ENCODE measurements at places on chromosomes 6 and 20.

DNA sequence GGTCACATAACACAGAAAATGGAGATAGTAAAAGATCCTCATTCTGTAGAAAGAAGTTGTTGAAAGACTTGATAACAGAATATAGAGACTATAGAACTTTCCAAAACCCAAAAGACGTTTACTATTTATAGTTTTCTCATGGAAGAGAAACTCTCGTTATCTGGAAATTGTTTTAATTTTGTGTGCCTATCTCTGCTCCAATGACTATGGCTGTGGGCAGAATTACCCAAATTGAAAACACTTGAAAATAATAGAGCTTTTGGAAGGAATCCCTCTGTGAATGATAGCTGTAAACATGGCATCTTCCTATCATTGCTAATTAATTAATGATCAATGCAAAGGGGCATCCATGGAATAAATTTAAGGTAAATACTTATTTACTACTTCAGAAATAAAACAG is at the start of gene DEFB114:
Gene DEFB114, minus strand, starts transcription at position 101 of the 400 bp plus-strand sequence. Its CDS starts 59 bp downstream, at position 42.
- DNase-seq, result no peak

DNA sequence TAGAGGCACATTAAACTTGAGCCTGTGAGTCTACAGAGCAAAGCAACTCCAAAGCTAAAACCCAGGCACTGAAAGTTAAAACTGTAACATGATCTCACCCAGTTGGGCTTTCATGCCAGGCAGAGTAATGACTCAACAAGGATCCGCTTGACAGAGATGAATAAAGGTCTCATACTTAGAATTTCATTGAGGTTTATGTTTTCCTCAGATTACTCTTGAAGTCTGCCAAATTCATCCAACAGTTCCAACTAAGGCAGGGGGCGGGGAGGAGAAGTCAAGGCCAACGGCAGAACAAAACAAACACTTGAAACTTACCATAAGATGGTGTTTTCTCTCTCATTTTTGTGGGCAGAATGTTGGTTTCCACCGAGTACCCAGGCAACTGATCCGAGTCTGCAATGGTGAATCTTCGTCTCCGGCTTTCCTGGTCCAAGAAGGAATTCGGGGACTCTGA is 54.0 kb upstream of the IPCEF1 start:
- peak; percentile 61 for DNase-seq

DNA sequence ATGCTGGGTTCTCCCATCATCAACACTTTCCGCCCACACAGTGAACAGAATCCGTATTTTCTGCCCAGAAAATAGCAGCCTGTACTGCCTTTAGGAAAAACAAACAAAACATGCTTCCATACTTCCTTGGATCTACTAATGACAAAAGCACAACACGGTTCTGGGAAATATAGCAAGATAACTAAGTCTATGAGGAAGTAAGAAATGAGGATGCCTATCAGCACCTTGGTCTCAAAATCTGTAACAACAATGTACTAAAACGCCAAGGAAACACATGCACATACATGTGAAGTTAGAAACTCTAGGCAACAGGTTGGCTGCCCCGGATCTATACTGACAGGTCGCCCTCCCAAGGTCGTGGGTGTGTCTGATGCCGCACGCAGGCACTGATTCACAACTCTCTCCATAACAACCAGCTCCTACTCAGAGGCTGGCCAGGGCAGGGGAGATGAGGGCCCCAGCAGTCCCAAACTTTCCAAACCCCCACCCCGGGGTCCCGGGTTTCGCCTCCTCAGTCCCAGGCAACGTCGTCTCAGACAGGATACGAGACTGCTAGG is 710 bp downstream of the BTBD9 start:
- DNase-seq, result peak; percentile 78

- DNase-seq, result no peak
These were observed 31.0 kb downstream of the THEMIS start for GRCh38 chr6:127869772-127870404.

GRCh38 chr6:12137480-12137879 is 125.4 kb downstream of the HIVEP1 start:
- DNase-seq, result no peak

GRCh38 chr6:161301338-161301737 is 27.5 kb upstream of the AGPAT4 start:
- no peak for DNase-seq

DNA sequence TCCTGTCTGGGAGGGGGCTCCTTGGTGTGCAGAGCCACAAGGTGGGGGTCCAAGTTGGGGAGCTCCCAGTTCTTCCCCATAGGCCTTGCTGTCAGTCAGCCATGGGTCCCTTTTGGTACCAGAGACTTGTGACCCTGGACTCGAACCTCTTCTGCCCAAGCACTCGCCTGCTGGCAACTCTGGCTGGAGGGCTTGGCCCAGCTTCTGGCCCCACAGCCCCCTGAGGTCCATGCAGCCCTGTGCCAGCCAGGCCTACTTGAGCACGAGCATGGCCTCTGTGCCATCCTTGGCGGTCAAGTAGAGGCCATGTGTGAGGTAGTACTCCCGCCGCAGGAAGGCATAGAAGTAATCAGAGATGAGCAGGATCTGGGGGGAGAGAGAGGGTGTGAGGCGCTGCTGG is 2.1 kb downstream of the MAP1LC3A start:
- no peak for DNase-seq

DNA sequence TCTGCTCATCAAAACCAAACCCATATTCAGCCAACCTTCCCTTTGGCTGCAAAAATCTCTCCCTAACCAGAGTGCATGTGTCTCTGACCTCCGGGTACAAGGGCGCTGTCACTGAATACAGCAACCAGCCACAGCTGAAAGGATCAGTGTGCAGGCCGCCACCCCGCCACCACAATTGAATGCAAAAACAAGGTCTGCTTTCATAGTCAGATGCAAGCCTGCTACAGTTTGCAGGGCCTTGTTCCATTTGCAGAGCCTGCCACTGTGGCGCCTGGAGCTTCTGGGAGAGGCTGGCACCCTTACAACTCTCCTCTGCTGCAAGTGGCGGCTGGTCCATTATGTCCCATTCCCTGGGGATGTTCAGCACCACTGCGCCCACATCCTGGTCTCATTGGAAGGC is 23.5 kb downstream of the MDGA1 start:
- no peak for DNase-seq

DNA sequence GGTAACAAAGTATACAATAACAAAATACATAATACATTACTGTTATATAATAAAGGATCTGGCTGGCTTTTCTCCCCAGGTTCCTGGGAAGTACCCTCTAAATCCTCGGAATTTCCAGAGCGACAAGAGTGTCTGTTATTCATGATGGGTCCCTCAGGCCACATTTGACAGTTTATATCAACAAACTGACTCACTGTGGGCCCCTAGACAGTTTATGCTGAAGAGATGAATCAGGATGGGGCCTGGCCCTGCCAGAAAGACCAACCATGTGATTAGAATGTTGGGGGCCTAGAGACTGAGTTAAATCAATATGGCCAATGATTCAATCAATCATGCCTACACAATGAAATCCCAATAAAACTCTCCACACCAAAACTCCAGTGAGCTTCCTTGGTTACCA is 13.5 kb downstream of the USP45 start:
- DNase-seq, result no peak

DNA sequence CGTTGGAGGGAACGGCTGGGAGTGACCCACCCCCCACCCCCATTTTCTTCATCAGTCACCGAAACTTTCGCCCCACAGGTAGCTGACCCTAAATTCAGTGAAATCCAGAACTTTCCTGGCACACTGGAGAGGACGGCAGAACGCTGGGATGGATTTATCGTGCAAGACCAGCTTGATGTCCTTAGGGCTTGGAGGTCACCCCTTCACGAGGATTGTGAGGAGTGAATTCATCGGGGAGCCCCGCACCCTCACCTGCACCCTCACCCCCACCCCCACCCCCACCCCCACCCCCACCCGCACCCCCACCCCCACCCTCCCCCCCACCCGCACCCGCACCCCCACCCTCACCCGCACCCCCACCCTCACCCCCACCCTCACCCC is 13.3 kb upstream of the TCFL5 start:
- DNase-seq, result no peak

DNA sequence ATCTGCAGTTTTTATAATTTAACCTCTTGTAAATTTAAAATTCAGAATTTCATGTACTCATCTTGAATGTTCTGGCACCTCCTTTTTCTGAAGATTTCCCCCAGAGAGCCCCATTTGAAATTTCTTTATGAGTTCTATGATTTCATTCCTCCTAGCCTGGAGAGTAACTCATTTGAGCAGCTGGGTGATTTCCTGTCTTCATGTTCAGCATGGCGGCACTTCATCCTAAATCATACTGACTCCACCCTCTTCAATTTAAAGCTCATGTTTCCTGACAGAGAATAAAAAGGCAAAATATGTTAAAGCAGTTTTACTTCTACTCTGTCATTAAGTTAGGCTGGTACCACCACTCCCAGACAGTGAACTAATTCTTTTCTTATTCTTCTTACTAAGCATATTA is 250.9 kb upstream of the POU3F2 start:
- no peak for DNase-seq

DNA sequence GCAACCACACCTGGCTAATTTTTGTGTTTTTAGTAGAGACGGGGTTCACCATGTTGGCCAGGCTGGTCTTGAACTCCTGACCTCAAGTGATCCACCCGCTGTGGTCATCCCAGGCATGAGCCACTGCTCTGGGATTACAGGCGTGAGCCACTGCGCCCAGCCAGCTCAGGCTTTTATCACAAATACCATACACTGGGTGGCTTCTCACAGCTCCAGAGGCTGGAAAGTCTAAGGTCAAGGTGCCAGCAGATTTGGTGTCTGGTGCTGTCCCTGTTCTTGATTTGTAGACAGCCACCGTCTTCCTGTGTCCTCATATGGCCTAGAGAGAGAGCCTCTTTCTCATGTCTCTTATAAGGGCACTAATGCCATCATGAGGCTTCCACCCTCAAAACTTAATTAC is 25.9 kb downstream of the SHLD1 start:
- no peak for DNase-seq

DNA sequence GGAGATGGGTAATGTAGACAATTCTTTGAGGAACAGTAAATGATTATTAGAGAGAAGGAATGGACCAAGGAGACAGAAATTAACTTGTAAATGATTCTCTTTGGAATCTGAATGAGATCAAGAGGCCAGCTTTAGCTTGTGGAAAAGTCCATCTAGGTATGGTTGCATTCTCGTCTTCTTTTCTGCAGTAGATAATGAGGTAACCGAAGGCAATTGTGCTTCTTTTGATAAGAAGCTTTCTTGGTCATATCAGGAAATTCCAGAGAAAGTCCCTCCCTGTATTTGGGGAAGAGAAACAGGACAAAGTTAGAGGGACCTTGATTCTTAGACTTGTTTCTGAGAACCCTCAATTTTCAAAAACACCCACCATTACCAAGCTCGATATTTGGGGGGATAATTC is 109.1 kb upstream of the PRSS16 start:
- DNase-seq, result no peak

DNA sequence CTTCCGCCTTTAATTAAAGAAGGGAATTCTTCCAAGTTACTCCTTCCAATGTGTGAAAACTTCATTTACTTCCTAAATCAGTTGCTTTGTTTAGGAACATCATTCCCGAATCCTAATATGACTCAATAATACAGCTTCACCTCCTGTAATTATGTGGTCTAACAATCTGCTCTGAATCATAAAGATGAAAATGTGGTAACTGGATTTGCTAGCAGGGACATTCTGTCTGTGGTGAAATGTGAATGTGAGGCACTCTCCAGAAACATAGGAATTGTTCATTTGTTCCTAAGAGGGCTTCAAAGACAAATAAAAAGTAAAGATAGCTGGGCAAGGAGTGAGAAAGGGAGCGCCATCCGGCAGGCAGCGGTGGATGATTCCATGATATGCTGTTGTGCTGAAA is 678.1 kb downstream of the KIF16B start:
- no peak for DNase-seq

GRCh38 chr6:169957351-169957963 is 206.0 kb downstream of the ERMARD start:
- no peak for DNase-seq

DNA sequence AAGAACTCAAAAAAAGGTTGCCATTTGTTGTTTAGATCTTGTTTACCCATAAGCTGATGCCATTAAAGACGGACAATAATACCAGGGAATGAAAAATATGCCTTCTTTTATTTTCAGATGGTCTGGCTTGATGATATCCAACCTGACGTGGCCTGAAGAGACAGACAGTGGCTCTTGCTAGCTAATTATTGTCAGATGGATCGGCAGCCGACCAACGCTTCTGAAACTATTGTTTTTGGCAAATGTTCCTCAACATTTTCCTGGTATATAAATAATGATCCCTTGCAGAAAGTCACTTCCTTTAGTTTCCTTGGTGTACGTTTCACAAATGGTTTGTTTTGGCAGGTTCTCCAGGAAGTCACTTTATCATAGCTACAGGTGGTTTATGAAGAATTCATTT is 290.9 kb upstream of the TSHZ2 start:
- DNase-seq, result no peak

- DNase-seq, result no peak
These were observed 10.2 kb downstream of the BTN3A1 start for GRCh38 chr6:26412228-26412627.

GRCh38 chr6:36075656-36076055 is 48.0 kb downstream of the MAPK14 start:
- peak; percentile 60 for DNase-seq

DNA sequence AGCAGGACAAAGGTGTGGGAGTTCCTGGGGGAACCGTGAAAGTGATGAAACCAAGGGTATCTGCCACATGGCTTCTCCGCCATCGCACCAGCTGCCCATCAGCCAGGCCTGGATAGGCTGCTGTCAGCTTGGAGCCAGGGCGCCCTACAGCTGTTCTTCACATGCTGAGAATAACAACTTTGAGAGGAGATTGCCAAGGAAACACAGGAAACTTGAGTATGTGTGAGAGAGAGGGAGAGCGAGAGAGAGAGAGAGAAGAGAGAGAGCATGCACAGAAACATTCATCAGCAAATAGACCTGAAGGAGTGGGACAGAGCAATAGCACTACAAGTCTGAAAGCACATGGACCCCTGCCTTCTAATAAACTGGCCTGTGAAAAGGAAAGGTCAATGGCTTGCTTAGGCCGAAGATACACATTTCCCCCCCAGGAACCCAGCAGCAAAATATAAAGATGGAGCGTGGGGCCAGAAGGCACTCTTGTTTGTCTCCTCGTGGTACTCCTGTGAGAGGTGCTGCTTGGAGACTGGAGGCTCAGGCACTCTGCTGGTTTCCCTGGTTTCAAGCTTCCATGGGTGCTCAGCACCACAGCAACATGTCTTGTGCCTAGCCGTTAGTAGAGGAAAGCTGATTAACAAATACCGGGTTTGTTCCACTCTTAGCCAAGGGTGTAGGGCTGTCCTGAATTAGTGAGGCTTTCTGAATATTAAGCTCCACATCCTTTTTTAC is 53.0 kb downstream of the SNAP25 start:
- DNase-seq, result no peak

DNA sequence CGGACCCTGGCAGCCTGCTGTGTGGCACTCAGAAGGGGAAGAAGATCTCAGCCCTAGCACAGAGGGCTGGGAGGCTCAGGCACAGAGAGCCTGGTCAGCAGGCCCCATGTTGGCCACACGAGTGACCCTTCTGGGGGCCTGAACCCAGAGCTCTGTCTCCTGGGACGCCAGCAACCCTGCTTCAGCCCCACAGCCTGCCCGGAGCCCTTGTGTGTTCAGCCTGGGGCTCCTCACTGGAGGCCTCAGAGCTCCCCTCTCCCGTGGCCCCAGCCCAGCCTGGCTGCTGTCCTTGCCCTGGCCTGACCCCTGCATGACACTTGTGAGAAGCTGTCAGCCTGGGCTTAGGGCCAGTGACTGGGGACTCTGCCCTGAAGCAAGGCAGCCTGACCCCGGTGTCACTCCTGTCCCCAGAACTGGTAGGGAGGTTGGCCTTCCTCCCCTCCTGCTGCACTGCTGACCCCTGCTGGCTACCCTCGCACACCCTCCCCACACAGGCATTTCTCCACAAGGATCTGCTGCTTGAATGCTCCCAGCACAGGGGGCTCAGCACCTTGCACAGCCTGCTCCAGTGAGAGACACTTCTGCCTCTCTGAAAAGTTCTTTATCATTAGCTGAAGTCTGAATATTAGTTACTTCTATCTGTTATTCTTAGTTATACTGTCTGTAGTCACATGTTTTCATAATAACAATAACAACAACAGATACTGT is 15.4 kb upstream of the IP6K3 start:
- peak; percentile 83 for DNase-seq
